ENCODE measurements at places on chromosomes 13 and 19.

GRCh38 chr19:4266253-4267000 lies 12.6 kb upstream of the SHD start:
- DNase-seq: no peak

DNA sequence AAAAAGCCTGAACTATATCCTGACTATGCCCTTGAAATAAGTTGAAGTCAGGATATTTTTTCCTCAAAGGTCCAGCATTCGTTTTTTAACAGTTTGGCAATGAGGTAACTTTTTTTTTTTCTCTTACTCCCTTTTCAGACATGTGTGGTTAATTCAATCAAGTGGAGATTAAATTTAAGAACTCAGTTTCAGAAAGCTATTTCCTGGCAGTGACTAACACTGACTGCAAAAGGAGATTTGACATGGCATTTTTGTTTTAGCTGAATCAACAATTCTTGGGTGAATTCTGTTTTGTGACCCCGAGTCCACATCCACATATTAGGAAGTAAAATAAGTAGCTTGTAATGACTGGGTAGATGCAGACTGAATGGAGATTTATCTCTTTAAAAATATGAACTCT lies 716.4 kb downstream of the PCDH9 start:
- no peak for DNase-seq

- DNase-seq: no peak
Measured at GRCh38 chr19:36245210-36246005, 30.5 kb downstream of the ZNF146 start.

GRCh38 chr19:35363711-35364425 lies 5.6 kb downstream of the FFAR3 start:
- no peak for DNase-seq

DNA sequence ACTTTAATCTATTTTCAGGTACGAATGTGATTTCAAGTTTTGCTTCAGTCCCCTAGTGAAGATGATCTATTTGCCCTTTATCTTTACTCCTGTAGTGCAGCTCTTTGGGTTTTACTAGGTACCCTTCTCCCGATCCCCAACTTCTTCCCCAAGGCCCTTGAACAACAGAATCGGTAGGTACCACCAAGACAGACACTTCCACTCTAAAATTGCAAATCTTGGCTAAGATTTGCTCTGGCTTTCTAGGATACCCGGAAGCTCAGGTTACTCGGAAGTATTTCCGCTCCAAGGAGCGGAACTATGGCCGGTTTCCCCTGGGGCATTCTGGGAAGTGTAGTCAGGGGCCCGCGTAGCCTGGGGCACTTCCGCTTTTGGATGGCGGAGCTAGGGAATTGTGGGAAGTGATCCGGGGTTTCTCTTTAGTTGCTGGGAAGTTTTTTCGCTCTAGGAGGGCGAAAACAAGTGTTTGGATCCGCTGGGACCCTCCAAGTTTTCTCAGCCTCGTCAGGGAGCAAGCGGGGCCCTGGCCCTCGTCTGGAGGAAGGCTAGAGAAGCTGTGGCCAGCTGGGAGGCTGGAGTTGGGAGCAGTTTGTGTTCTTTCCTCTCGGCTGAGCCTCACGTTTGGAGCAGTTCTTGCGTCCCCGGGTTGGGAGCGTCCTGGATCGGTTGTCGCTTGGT lies 5.1 kb upstream of the ZNF227 start:
- DNase-seq: peak; percentile 39

DNA sequence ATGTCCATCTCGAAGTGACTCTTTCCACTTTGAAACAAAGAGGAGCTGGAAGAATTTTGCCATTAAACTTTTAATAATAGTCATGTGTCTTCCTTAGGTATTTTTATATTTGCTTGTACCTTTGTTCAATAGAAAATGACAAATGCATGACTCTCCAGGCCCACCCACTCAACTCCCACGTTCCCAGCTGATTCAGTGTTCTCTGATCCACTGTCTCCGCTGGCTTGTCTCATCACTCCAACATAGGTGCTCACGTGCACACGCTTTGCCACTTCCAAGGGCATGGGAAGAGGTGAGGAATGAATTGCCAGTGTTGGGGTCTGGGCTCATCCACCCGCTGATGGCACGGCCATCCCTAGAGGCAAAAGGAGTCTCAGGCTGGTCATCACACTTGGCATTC lies 24.5 kb downstream of the RASL11A start:
- no peak for DNase-seq

- DNase-seq: no peak
Measured at GRCh38 chr19:10102787-10103236, 334 bp upstream of the ANGPTL6 start.

- no peak for DNase-seq
Measured at GRCh38 chr19:11023710-11024109, 62.9 kb downstream of the SMARCA4 start.

GRCh38 chr19:36006955-36007354 lies 1.7 kb downstream of the SYNE4 start:
- no peak for DNase-seq

DNA sequence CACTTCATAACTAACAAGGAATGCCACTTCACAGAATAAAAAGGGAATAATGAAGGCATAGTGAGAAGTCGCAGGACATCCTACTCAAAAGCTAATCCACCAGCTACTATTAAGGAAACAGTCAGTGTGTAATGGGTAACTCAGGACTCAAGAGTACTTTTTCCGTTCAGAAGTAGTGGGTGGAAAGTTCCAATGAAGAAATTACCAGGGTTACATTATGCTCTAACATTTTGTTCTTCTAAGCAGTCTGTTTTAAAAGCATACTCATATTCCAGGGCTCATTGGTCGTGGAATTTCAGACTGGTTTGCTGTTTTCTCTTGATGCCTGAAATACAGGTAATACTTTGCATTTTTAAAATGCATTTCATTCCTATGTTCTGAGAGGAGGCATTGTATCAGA lies 222.4 kb upstream of the IRS2 start:
- DNase-seq: no peak

DNA sequence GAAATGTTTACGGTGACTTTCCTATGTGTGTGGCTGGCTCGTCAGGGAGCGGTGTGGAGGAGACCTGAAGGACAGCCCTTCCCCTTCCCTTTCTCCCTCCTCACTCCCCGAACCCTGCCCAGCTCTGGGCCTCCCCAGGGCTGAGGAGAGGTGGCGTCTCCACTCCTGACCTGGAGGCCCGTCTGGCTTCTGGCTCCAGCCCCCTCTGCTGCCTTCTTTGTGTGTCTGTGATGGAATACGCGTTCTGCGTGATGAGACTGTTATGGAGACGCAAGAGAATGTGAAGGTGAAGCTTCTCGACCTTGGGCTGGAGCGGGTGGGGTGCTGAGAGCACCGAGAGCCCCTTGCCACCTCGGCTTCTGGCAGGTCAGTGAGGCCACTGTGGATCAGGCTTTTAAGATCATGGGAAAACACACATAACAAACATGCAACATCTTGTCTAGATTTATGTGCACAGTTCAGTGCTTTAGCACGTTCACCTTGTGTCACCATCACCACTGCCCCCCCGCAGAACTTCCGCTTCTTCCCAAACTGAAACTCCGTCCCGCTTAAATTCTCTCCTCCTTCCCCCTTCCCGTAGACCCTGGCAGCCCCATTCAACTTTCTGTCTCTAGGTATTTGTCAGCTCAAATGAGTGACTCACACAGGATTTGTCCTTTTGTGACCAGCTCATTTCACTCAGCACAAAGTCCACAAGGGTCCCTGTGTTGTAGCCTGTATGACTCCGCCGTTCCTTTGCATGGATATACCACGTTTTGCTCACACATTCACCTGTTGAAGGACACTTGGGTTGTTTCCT lies 24.7 kb downstream of the ATP11A start:
- DNase-seq: no peak

DNA sequence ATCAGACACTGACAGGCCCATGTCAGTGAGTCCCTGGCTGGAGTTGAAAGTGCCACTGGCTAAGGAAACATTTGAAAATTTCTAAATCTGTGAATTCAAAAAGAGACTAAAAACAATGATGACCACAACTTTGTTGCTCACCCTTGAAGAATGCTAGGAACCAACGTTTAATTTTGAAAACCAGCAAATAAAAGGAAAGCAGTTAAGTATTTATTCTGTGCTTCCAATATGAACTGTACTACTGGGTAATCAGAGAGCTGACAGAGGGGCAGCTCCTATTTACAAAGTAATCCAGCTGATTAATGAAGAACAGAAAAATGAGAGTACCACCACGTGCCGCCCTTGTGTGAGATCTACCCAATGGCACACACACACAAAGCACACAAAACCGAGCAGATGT lies 44.7 kb upstream of the LATS2 start:
- DNase-seq: no peak

DNA sequence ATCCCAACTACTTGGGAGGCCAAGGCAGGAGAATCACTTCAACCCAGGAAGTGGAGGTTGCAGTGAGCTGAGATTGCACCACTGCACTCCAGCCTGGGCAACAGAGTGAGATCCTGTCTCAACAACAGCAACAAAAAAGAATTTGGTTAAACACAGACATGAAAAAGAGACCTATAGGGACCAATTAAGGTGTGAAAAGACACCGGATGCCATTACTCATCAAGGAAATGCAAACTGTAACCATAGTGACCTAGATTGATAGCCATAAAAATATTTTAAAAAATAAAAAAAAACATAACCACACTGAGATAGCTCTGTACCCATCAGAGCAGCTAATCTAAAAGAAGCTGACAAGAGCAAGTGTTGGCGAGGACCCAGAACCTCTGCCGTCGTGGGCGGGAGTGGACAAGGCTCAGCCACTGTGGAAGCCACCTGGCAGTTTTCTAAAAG lies 37.1 kb upstream of the ISYNA1 start:
- DNase-seq: no peak

DNA sequence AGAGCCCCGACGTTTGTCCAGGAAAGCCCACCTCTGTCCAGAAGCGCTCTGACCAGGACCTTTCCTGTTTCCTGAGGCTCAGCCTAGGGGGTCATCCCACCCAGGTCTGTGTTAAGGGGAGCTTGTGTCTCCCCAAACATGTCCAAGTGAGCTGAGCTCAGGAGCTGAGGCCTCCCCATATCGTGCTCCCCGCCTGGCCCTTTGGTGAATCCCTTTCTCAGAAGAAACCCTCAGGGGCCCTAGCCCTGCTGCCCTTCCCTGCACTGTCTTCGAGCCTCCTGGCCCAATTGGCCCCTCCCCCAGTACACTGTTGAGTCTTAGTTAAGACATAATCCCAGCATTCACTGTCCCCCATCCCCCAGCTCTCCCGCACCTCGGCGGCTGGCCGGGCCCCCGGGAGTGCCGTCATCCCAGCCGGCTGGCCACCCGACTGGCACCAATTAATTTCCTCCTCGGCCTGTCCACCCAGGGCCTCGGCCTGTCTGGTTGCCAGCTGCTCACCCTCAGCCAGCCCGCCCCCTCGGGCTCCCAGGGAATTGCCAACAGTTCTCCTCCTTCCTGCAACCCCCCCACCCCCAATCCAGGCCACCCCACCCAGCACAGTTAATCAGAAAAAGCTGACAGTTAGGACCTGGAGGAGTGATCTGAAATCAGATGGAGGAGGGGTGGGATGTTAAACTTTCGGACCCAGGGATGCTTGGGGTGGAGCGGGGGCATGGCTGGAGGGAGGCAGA lies 13.6 kb downstream of the IER2 start:
- DNase-seq: no peak

DNA sequence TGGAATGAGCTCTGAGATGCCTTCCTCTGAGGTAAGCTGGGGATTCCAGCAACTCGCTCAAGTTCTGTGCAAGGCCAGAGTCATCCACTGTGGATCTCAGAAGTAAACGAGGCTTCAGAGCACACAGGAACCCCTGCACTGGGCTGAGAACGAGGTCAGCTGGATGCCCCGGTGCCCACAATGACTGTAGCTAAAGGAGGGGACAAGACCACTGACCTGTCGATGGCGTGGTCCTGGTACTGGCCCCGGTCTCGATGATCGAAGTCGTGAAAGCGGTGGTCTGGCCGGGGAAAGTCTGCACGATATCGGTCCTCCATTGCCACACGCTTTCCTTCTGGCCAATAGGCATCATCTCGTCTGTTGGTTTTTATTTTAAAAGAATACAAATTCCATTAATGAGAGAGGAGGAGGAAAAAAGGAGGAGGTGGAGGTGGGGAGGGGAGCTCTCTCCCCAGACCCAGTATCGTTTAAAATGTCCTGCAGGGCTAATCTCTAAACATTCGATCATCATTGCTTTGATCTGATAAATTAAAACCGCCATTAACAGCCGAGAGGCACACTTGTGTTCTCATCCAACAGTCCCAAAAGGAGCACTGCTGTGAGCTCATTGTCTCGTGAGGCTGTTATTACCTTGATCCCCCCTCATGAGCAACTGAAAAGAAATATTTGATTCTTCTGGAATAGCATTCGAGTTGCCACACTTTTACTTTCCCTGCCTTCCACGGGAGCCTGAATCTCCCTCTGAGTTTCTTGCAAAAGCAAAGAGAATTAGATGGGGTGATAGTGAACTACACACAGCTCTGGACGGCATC lies 25.0 kb upstream of the TINCR start:
- DNase-seq: no peak

DNA sequence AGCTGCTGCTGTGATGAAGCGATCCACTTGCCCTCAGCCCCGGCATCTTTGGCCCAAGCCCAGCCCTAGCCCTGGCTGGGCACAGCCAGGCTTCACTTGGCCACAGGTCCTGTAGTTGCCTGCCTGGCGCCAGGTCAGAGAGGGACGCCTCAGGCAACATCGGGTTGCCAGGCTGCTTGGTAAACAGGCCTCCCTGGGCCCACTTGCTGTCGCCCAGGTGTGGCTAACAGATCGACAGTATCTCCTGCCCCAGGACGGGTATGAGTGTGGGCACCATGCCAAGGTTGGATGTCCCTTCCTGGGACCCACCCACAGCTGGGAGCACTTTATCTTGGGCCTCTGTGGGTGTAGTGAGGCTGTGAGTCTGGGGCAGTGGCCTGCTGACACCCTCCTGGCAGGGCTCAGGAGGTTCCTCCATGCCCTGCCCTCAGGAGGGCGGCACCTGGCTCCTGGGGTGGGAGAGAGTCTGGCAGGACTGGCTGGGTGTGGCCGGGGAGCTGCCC lies 27.8 kb downstream of the CARM1 start:
- DNase-seq: no peak

- no peak for DNase-seq
Measured at GRCh38 chr19:926589-927350, 935 bp downstream of the ARID3A start.

- DNase-seq: no peak
Measured at GRCh38 chr13:50843257-50844083, at the start of gene DLEU7. Gene DLEU7 (minus strand): TSS chr13:50843692. CDS start chr13:50843646, 46 bp downstream.

DNA sequence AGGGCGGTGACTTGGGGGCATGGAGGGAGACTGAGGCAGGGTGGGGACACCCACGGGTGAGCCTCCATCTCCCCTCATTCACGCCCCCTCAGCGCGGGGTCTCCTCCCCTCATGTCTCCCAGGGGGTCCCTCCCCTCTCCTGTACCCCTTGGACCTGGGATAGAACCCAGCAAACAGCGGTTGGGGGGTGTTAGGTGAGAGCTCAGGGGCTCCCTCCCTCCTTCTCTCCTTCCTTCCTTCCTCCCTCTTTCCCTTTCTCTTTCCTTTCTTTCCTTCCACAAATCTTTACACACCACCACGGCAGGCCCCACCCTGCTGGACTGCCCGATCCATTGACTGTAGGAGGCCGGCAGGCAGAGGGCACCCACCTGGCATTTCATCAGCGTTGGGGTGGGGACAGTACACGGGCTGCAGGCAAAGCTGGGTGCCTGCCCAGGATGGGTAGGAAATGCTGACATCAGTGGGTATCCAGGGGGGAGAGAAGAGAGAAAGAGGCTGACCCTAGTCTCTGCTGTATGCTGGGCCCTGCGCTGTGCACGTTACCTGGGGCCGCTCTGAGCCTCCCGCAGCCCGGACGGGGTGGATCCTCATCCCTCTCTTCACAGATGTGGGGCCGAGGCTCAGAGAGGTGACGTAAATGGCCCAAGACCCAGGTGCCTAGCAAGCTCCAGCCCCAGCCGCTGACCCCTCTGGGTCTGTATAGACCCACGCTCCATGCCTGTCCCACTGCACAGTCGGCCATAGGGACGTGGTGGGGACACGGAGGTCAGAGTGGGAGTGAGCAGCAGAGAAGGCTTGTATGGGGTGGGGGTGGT lies 3.5 kb downstream of the SSC5D start:
- no peak for DNase-seq

Measured in cortex of kidney (tissue), 1 donor.